ENCODE measurements at places on chromosomes 12 and 14.
A peak's percentile ranks its signal among the peaks of the same experiment; 100 is the strongest.

DNA sequence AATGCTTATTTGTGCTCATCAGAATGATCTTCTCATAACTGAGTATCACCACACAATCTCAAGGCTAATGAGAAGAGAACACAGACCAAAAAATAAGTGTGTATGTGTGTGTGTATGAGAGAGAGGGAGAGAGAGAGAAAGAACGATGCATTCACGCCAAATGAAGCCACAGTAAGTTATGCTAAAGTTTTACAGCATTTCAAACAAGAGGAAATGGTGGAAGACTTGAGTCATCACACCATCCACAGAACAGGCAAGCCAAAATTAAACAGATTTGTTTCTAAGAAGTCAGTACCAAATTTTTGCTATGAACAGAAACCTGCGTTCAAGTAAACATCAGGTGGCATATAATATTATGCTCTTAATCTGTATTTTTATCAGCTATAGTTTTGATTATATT, 141.2 kb downstream of the MED13L start:
- no peak for DNase-seq

- DNase-seq: no peak
Measured at GRCh38 chr12:6340745-6341416, 995 bp downstream of the TNFRSF1A start.

DNA sequence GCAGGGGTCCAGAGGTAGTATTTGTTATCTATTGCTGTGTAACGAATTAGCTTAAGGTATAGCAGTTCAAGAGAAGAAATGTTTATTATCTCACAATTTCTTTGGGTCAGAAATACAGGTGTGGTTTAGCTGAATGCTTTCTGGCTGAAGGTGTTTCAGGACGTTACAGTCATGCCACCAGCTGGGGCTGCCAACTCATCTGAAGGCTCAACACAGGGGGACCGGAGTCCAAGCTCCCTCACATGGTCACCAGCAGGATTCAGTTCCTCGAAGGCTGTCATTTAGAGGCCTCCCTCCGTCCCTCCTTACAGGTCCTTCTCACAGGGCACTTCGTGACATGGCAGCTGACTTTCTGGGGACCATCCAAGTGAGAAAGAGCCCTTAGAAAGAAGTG, 37.5 kb upstream of the SINHCAF start:
- DNase-seq: no peak

- no peak for DNase-seq
Measured at GRCh38 chr14:36516719-36517241, 3.3 kb downstream of the NKX2-1 start.

DNA sequence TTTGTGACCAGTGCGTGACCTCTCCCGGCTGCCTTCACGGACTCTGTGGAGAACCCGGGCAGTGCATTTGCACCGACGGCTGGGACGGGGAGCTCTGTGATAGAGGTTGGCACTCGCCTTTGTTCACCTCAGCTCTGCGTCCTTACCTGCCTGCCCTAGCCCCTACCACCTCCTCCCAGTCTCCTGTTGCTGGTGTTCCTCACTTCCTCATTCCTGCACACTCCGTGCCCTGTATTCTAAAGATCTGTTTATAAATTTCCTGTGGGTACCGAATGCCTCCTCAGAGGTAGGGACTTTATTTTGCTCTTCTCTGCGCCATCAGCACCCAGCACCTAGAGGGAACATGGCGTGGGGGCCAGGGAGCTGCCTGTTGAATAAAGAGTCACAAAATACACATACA, 2.3 kb downstream of the DLK1 start:
- peak; percentile 42 for DNase-seq

Measured in right forelimb (tissue), 1 donor.